ENCODE measurements at places on chromosomes 5 and 9. TPM values are rescaled to one million over a fixed set of nuclear protein-coding genes. Genes with fewer than 3 reads are reported as not detected.

FIBCD1 gene
- total RNA-seq, result 0.19 TPM

IFNA2 gene
- total RNA-seq, result not detected

ITGA2 gene
- total RNA-seq, result 0.69 TPM

IFT74 gene
- 9.3 TPM for total RNA-seq

OTP gene
- not detected for total RNA-seq

POLR3G gene
- 10.6 TPM for total RNA-seq

ARAP3 gene
- 4.1 TPM for total RNA-seq

SPINK4 gene
- not detected for total RNA-seq

CRB2 gene
- total RNA-seq, result 0.47 TPM

PROB1 gene
- 1.0 TPM for total RNA-seq

HRCT1 gene
- total RNA-seq, result 0.33 TPM

CAAP1 gene
- total RNA-seq, result 9.1 TPM

PDE6A gene
- total RNA-seq, result 0.39 TPM

SOX30 gene
- not detected for total RNA-seq

PCDHGA10 gene
- 3.6 TPM for total RNA-seq

KIF4B gene
- total RNA-seq, result 0.79 TPM

FXN gene
- total RNA-seq, result 20.8 TPM

CHD1 gene
- 61.0 TPM for total RNA-seq

PALM2AKAP2 gene
- 5.7 TPM for total RNA-seq

GRXCR2 gene
- not detected for total RNA-seq

GRIA1 gene
- total RNA-seq, result 1.5 TPM

ERMP1 gene
- total RNA-seq, result 11.5 TPM

All from A673 (cell line).